ENCODE measurements at places on chromosomes 11 and 22.

DNA sequence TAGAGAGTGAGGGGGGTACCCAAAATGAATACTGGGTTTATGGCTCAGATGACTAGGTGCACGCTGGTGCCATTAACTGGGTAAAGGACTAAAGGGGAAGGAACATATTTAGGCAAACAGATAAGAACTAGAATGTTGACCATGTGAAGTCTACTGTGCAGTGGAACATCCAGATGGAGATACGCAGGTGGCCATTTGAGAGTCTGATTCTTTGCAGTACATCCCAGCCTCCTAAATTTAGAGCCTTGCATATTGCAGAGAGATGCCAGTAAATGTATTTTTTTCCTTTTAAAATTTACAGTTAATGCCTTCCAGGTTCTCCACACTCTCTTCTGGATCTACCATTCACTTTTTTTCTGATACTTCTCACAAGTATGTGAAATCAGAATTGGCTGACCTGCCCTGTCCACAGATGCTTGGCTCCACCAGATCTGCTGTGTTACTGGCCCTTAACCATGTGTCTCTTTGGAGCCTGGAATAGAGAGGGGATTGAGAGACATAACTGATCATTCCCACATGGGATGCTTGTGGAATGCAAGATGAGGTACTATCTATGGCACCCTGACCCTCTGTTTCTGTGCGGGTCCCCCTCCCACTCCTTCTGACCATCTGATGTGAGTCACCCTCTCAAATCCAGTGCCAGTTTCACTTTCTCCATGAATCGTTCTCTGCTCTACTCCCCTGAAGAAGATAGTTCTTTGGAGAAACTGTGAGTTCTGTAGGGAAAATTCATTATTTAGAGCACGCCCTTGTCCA, 77.0 kb upstream of the NCAM1 start:
- DNase-seq: no peak

- DNase-seq: peak; percentile 54
These were observed at the start of gene KDELR3 for GRCh38 chr22:38467904-38468442. TSS of gene KDELR3 (plus strand) at chr22:38468096. CDS start at chr22:38468234, 138 bp downstream.

- no peak for DNase-seq
These were observed 791.1 kb downstream of the NTM start for GRCh38 chr11:132161403-132162078.

DNA sequence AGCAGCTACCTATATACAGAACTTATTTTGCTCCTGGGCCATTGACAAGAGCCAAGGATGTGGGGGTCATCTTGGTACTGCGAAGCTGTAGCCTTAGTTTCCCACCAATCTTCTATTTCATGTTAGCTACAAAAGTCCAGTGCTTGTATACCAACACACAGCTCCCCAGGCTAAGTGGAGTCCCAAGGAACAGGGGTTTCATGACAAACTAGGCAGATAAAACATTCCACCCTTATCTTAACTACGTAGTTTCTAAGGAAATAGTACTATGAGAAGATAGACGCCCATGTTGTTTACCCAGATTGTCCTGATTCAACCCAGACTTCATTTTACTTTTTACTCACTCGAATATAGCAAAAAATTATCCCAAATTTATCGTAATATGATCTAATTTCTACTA, 218.5 kb downstream of the DYNC2H1 start:
- DNase-seq: no peak

DNA sequence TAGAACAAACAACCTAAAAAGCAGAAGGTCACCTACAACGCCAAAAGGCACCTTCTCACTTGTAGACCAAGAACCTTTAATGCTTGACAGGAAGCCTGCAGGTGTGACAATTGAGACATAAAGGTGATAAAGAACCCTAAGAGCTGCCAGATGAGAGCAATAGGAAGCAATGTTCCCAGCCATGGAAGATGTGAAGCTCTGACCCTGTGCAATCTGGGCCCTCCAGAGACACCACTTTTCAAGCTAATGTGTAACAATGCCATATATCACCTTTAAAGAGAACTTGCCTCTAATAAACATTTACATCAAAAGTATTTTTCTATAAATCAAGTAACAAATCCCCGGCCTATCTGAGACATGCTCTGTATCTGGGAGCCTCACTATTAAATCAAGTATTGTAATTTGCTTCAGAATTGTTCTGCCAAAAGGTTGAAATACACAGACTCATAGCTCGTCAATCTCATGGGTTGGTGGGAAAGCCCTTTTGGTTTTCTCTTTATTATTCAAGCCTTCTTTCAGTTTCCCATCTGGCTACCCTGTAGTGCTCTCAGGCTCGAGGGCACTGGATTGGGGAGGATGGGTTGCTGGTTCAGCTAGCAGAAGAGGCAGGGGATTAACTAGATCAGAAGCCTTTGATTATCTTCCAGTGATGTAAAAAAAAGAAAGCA, 368.9 kb downstream of the BUD13 start:
- DNase-seq: no peak

DNA sequence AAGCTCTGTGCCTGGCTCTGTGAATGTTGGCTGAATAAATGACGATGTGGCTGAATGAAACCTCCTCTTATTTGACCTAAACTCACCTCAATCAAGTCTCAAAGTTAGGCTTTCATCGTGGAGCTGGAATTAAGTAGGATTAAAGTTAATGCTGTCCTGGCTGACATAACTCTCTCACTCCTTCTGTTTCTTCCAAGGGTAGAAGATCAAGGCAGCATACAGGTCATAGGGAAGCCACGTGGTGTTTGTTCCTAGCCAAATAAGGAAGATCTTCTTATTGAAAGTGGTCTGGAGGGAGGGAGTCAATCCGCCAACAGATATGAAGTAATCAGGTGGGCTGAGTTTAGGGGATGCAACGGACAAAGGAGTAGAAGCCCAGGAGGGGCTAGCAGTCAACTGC, 59.5 kb downstream of the TRIM29 start:
- no peak for DNase-seq

DNA sequence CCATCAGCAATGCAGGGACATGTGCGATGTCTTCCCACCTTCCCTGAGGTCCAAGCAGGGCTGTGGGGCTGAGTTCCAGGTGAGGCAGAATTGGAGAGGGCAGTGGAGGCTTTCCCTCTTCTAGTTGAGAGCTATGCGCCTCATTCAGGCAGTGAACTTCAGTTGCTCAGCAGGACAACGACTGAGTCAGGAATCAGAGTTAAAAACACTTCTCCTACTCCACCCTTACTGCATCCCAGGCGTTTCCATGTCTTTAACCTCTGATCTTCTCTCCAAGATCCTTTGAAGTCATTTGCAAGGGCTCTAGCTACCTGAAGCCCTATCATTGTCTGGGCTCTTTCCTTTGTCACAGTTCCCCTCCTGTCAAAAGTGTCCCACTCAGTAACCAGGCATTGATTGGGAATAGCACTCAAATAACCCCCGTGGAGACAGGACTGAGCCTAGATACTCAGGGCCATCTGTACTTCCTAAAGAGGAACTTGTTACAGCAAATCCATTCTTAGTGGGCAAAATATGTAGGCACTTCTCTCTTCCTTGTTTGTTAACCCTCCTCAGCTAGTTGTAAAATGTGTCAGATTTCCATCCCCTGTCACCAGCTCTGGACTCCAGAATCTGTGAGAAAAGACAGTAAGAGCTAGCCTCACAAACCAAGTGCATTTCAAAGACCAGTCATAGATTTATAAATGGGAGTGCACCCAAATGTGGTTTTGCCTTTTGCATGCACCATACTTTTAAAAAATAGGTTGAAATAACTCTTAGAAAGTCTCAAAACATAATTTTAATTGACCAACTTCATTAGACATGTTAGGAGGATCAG, 72.5 kb upstream of the MYO18B start:
- DNase-seq: no peak

DNA sequence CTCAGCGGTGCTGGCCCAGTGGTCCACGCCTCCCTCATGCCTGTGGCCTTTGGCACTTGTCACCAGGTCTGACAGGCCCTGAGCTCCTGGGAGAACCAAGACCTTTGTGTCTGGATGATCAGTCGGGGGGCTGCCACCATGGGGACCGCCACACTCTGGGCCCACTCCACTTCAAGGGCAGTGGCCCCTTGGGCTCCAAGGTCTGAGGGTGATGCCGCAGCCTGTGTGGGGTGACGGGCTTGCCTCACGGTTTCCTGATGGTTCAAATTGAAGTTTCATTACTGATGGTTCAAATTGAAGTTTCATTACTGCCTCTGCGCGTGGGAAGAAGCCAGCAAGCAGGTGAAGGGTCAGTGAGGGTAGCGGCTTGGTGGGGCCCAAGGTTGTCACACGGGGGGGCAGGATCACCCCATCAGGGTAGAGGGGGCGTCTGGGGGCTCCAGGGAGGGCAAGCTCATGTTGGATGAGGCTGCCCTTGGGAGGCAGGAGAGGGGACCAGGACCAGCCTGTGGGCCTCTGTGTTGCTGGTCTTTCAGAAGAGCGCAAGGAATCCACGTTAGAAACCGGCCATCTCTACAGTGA, 27.5 kb downstream of the TRMU start:
- DNase-seq: no peak

DNA sequence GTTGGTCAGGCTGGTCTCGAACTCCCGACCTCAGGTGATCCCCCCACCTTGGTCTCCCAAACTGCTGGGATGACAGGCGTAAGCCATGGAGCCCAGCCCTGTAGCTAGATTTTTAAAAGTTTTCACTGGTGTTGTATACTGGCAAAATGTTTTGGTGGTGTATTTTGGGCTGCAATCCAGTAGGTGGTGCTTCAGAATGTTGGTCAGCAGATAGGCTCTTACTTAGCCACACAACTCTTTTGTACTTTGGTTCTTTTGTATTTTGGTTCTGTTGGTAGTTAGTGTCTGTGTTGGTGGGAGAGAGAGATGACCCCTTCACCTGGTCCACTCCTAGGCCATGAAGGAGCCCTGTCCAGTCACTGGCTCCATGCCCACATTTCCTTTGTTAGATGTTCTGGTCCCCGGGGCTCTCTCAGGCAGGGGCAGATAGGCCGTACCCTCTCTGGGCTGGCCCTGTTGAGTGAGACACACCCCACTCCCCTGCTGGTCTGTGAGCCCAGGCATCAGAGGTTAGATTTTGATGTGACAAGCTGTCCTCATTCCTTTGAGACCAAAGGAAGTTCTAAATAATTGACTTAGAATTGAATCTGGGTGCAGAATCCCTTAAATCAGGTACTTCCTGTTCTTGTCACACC, 123.8 kb downstream of the DDX10 start:
- no peak for DNase-seq

DNA sequence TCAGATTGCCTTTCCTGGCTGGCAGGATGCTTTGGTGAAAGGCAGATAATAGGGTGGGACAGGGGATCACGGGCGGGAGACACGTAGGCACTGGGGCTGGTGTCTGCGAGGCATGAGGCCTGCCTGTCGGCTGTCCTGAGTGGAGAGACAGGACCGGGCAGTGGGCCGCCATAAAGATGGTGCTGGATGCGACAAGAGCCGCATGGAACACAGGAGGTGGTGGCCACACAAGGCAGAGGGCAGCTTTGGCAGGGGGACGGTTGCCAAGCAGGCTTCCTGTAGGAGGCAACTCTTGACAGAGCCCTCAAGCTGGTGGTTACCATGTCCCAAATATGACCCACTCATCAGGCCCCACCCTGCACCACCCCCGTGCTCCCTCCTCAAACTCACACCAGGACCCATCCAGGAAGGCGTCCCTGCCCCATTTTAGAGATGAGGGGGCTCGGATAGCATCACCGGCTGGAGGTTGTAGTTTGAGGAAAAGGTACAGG, 4.9 kb upstream of the PPARA start:
- DNase-seq: no peak

DNA sequence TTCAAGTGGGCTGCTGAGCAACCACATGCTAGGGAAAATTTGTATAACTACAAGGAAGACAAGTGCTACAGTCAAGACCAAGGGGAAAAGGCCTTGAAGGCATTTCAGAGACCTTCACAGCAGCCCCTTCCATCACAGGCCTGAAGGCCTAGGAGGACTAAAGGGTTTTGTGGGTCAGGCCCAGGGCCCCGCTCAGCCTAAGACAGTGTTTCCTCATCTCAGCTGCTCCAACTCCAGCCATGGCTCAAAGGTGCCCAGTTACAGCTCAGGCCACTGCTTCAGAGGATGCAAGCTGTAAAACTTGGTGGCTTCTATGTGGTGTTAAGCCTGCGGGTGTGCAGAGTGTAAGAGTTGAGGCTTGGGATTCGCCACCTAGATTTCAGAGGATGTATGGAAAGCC, 260.5 kb downstream of the NXPE2 start:
- DNase-seq: no peak

GRCh38 chr22:49373801-49374226, 453.9 kb downstream of the BRD1 start:
- no peak for DNase-seq

- DNase-seq: no peak
These were observed 48.2 kb upstream of the CCDC134 start for GRCh38 chr22:41752011-41752970.

DNA sequence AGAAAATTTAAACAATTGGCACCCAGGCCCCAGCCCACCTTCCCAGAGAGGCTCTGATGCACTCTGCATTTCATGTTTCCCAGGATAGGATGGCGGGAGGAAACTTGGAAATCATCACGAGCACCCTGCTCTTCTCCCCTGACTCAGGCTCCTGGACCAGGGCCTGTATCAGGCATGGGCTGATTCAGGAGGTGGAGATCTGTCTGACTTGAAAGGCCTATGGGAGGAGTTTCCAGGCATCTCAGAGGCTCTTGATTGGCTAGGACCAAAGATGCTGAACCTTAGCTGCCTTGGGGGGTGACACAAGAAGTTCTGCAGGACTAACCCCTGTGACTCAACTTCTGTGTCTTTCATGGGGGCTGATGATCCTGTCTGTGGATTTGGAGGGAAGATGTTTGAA, 106.2 kb downstream of the PKNOX2 start:
- no peak for DNase-seq

GRCh38 chr11:9049959-9050358, 41.4 kb downstream of the SCUBE2 start:
- DNase-seq: no peak

GRCh38 chr11:117219455-117219854, 12.4 kb downstream of the PCSK7 start:
- no peak for DNase-seq

GRCh38 chr22:45994491-45995404, 17.8 kb upstream of the WNT7B start:
- DNase-seq: peak; percentile 67

DNA sequence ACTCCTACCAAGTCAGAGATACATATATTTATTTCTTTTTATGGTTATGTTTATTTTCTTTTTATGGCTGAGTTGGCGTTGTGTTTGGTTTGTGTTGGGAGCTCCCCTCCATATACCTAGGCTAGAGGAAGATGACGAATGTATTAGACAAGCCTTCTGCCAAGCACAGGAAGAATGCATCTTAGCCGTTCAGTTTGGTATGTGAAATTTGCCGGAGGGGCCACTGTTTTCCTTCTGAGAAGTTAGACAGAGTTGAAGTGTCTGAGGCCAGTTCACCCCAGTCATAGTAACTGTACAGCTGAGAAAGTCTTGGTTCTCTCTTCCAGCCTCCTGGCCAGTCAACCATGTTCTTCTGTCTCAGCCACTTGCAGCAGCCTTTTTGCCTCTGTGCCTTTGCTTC, 29.8 kb downstream of the TEAD1 start:
- DNase-seq: no peak

- DNase-seq: peak; percentile 82
These were observed 61.8 kb downstream of the SLC22A12 start for GRCh38 chr11:64652586-64653387.

- DNase-seq: no peak
These were observed 3.3 kb downstream of the FAM227A start for GRCh38 chr22:38652859-38653258.
